ENCODE measurements at places on chromosomes 12 and 14. TPM values are rescaled to one million over a fixed set of nuclear protein-coding genes. Genes with fewer than 3 reads are reported as not detected.

HECTD1 gene
- total RNA-seq = 234 TPM

KCNK13 gene
- under 0.01 TPM for total RNA-seq

EEA1 gene
- total RNA-seq = 9.4 TPM

SYCP3 gene
- not detected for total RNA-seq

RTL1 gene
- total RNA-seq = 9.4 TPM

CLBA1 gene
- total RNA-seq = 2.1 TPM

OASL gene
- total RNA-seq = not detected

KLRD1 gene
- total RNA-seq = 0.52 TPM

KLHDC1 gene
- total RNA-seq = 20.9 TPM

BHLHE41 gene
- 1.0 TPM for total RNA-seq

TBX3 gene
- 16.7 TPM for total RNA-seq

All from skeletal muscle tissue (tissue), 5 donors.